Cardiac septum (tissue), 1 donor: ENCODE measurements at places on chromosomes 2 and 18. TPM values are rescaled to one million over a fixed set of nuclear protein-coding genes. Genes with fewer than 3 reads are reported as not detected.

DNA sequence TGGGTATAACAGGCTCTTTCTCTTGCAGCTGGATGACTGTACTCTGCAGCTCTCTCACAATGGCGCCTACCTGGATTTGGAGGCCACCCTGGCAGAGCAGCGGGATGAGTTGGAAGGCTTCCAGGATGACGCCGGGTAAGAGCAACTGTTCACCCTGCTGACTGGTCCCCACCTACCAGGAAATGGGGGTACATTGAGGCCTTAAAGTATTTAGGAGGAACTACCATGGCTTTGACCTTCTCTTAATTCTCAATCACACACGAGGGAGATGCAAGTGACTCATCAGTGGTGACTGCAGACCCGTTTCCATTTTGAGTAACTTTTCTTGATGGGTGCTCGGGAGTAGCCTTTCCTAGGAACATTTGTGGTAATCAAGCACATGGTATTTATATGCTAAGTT is 58.0 kb downstream of the FHOD3 start:
- DNase-seq: no peak

DNA sequence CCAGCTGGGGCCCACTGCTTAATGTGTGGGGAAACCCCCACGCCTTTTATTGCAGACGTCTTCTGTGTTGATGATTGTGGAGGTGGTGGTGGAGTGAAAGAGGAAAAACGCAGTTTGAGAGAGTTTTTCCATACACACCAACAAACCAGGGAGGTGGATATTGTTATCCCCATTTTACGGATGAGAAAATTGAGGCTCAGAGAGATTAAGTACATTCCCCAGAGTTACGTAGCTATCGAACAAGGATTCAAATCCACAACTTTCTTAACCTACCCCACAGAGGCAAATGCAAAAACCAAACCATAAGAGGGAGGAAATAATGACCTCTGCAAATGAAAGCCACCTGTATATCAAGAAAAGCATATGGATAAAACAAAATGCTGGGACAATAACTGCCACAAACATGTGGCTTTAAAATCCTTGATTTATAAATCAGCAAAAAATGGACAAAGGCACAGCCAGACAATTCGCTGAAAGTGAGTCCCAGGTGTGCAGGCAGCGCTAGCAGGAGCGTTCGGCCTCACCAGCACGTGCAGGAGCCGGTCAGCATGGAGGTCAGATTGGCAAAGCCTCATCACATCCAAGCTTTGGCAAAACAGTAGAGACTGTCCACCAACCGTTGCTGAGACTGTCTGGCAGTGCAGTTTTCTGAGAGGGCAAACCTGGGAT is 12.6 kb upstream of the RAB17 start:
- DNase-seq: no peak

GRCh38 chr2:237861875-237862527 is 2.6 kb downstream of the RAMP1 start:
- DNase-seq: no peak

GRCh38 chr18:35609236-35609635 is 27.7 kb downstream of the GALNT1 start:
- DNase-seq: no peak

DNA sequence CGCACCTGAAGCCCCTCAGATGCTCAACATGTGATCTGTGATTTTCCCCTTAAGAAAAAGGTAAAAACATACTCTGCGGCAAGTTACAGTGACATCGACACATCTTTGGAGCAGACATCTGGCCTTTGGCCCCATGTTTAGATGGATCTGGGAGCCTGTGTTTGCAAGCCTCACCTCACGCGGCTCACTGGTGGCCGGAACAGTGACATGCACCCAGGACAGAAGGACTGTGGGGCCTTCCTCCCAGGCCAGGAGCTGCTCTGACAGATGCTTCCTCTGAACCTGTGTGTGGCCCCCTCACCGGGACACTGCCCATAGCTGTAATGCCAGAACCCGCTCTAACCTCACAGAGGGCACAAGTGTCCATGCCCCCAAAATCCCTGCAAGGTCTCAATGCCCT is 13.1 kb downstream of the PASK start:
- no peak for DNase-seq

- DNase-seq: no peak
Measured at GRCh38 chr2:167715932-167716331, 531.5 kb downstream of the STK39 start.

DNA sequence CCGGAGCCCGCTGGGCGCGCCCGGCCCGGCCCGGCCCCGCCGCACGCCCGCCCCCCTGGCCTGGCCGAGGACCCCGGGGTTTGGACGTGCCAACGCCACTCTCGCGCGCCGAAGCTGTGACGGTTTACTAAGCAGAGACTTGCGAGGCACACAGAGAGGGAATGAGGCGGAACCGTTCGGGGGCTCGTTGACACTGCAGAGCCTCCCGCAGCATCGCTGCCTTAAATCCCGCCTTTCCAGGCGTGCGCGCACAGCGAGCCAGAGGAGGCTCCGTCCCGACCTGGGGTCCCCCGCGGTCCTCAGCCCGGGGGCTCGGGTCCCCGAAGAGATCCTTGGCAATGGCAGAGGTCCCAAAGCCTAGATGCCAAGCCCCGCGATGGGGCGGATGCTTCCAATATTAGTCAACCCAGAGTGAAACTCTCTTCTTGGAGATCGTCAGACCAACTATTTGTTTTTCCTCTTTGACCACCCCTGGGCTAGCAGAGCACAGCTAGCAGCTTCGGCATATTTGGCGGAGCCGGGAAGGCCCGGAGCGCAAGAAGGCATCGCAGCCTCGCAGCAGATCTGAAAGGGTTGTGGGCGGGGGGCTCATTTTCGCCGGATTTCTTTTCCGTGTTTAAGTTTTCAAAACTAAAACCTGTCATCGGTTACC is at the start of gene ZNF385B:
Gene ZNF385B, minus strand, starts transcription at position 197 of the 652 bp plus-strand sequence.
- no peak for DNase-seq

DNA sequence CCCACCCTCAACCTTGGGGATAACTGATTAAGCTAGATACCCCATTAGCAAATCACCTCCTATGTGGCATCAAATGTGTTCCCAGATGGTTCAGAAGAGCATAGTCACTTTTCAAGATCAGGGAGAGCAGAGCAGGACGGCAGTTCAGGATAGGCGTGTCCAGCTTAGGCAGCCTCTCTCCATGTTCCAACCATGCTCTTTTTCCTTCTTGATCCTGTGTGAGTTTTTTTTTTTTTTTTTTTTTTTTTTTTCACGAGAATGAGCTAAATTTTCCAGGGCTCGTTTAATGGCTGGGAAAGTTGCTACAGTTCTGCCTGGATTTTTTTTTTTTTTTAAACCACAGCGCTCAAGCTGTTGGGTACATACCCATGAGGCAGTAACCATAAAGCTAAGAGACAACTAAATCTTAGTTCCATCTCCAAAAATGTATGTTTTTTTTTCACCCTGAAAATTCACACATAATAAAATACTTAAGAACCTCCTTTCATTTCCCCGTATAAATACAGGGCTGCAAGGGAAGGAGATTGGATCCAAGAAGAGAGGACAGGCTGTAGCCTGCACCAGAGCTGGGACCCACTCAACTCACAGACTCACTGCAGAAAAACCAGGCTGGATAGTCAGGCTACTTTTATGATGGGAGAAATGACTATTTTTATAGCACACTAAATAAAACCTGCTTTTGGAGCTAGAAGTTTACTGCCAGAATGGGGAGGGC is 244.3 kb downstream of the SETBP1 start:
- DNase-seq: no peak

GRCh38 chr2:175169191-175169590 is 1.2 kb upstream of the ATF2 start:
- DNase-seq: no peak

CCDC102B gene
- total RNA-seq: 8.1 TPM

NT5DC4 gene
- total RNA-seq: not detected

MDH1B gene
- total RNA-seq: 1.3 TPM

MEP1B gene
- 0.13 TPM for total RNA-seq

CIDEA gene
- total RNA-seq: 0.40 TPM
